Naive thymus-derived CD4-positive, alpha-beta T cell (primary cell): ENCODE measurements at places on chromosomes 4 and X.

DNA sequence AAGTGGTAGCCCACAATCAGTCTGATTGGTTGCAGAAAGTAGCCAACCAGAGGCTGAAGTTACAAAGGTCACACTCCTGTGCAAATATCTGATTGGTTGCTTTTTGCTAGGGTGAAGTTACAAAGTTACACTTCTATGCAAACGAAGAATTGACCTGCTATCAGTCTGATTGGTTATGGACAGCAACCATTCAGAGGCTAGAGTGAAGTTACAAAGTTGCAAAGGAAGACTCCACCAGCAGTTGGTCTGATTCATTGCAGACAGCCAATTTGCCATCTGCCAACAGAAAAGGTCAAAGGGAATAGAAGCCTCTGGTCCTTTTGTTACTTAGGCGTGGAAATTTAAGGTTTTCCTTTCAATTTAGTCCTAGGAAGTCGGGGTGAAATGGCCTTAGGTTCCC lies 377.7 kb downstream of the PRDM5 start:
- no peak for DNase-seq

DNA sequence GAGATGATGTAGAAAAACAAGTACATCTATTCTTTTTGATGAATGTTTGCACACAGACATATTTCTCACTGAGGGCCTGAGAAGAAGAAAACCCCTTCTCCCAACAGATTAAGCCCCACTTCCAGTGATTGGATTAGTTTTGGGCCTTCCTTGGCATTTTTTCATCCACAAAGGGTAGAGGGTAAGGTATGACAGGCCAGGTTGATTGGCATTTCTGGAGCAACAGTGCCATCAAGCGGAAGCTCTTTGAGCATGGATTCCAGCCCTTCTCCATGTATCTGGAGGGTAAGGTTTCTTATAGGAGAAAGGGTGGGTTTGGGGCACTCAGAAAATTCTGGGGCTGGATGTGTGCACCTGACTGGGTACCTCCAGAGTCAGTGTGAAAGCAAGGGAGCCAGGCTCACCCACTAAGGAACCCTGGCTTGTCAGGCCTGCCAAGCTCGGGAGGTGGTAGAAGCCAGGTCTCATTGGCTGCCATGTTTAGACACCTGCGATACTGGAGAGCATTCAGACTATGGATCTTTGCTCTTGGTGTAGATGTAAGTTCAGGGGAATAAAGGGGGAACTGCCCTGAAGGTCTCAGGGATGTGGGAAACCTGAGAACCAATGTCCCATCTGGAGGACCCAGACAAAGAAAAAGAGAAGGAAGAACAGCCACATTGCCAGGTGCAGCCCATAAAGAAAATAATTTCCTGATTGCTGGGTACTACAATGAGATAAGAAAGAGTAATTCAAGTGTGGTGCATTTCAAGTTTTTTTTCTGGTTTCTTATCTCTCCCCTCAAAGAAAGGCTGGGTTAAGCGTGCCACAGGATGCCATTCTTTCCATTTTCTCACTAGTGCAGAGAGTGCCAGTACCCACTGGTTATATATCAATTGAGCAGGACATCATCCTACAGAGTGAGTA lies 222.3 kb upstream of the AGTR2 start:
- DNase-seq: no peak

GRCh38 chr4:139815778-139816601 lies 150.4 kb downstream of the MGST2 start:
- no peak for DNase-seq

- no peak for DNase-seq
Measured at GRCh38 chr4:143351774-143352451, 15.2 kb downstream of the GAB1 start.

DNA sequence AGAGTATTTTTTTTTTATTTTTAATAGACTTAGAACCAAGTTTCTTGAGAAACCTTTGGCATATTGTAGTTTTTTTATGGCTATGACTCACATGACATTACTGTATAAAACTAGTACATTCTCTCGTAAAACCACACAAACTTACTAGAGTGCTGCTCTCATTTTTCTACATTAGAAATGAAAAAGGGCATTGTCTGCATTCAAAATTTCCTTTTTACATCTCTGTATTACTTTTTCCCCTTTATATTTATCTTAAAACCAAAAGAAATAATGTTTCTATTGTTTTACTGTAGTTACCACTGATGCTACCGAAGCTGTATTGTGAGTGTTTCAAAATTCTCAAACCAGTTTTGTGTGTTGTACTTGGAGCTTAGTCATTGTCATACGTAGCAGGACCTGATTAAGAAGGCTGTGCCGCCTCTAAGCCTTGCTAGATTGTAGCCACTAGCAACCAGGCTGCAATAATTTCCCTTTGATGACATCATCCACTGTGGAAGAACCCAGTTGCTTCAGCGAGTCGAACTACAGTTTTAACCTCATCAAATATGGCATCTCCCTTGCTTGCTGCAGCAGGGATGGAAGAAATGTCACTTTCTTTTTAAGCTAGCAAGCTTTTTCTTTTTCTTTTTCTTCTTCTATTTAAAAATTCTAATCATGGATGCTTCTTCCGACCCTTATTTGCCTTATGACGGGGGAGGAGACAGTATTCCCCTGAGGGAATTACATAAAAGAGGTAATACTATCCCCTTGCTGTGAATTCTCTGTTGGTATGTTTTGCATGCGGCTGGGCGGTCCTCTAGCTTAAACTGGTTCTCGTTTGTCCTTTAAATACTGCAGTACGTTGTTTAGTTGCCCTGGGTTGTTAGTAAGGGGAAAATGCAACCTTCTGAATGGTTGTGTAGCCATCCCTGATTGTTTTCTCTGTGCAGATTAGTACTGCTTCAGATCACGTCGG lies 39.6 kb downstream of the CLCN3 start:
- peak; percentile 76 for DNase-seq

DNA sequence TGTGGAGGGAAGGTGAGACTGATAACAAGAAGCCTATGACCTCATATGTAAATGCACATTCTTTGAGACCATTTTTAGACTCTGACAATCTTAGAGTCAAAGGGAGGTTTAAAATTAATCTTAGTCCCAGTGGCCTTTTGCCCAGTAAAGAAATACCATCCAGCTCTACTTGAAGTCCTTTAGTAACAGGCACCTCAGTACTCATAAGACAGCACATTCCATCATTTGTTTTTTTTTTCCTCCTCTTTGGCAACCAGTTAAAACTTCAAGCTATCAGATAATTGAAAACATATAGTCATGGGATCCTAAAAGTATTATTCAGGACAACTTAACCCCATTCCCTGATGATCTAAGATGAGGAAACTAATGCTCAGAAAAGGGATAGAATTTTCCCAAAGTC lies 4.6 kb downstream of the EDA2R start:
- no peak for DNase-seq

GRCh38 chr4:76091052-76091451 lies 16.5 kb downstream of the ART3 start:
- DNase-seq: no peak

- DNase-seq: no peak
Measured at GRCh38 chr4:7191546-7192251, 639 bp upstream of the SORCS2 start.

DNA sequence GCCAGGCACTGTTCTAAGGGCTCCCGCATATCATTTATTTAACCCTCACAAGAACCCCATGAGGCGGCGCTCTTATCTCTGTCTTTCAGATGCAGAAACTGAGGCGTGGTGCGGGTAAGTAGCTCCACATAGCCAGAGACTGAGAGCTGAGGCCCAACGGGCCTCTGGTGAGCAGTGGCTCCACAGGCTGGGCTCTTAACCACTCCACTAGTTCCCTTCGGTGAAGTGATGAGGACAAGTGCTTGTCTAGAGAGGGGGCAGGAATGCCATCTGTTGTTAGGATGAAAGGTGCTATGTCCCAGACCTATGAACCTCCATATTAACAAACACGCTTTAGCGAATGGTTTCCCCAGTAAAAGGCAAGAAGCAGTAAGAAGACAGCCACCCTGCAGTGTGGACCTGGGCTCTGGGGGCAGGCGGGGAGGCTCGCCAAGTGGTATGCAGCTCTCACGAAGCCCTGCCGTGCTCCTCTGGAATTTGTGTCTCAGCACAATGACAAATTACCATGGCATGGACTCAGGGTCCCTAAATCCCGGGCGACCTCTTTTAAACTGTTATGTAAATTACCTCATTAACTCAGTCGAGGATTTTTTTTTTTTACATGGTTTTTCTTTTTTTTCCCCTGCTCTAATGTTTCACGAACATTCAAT lies 20.9 kb upstream of the S100G start:
- no peak for DNase-seq

- DNase-seq: no peak
Measured at GRCh38 chr4:20251796-20252655, at the start of gene SLIT2. Gene SLIT2, plus strand, starts transcription at chr4:20251905. Its CDS starts 1,911 bp downstream, at chr4:20253816.

GRCh38 chrX:20221902-20222301 lies 44.8 kb downstream of the RPS6KA3 start:
- no peak for DNase-seq

DNA sequence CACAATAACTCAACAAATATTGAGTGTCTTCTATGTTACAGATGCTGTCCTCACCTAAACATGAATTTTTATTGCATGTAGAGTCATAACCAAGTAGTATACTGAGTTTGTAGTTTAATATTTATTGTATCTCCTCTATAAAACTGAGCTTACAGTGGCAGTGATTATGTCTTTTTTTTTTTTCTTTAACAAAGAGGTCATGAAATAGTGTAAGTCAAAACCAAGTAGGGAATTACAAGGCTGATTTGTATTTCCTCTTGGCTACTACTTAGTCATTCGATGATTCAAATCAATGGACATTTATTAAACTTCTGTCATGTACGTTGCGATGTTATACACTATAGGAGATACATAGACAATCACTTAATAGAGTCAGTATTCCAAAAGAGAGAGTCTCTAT lies 48.4 kb downstream of the IL15 start:
- no peak for DNase-seq

GRCh38 chr4:52997132-52997416 lies 135.0 kb downstream of the RASL11B start:
- no peak for DNase-seq
